ENCODE measurements at places on chromosomes 5 and 9.

DNA sequence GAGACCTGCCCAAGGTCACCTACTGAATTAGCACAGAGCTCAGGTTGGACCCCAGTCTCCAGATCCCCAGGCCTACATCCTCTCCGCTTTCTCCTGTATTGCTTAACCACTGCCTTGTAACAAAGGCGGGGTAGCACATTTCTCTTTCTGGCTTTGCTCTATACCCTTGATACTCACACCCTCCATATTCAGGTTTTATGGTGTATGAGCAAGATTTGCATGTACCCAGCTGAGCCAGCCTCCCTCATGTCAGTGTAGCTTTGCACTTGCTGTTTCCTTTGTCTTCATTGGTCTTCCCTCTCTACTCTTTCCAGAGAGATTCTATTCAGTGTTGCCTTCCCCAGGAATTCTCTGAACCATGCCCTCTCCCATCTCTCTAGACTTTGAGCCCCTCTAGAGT is 19.6 kb upstream of the ZCCHC7 start:
- DNase-seq: no peak

- no peak for DNase-seq
Measured at GRCh38 chr9:118473521-118473920, 769.3 kb downstream of the TLR4 start.

- no peak for DNase-seq
Measured at GRCh38 chr5:151617841-151618710, 26.9 kb upstream of the FAT2 start.

- DNase-seq: no peak
Measured at GRCh38 chr5:27048510-27048909, 10.1 kb upstream of the CDH9 start.

- DNase-seq: no peak
Measured at GRCh38 chr9:84366683-84367082, 26.1 kb upstream of the SLC28A3 start.

GRCh38 chr5:45252978-45253377 is 443.2 kb downstream of the HCN1 start:
- DNase-seq: no peak

DNA sequence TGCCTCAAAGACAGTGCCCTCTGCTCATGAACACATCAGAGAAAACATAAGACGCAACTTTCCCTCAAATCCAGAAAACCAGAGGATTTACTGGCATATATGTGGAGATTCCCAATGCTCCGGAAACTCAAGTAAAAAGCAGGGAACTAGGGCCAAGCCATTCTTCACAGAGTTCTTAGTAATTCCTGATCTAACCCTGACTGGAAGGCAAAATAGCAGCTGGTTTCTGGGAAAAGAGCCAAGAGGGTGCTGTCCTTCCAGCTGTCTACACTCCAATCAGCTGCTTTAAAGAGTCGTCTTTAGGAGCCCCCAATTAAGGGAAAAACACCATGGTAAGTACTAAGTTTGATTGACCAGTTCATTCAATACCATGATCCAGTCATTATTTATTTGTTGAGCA is 49.6 kb downstream of the GNA14 start:
- peak; percentile 2 for DNase-seq

- no peak for DNase-seq
Measured at GRCh38 chr5:72988769-72989168, 32.9 kb downstream of the FCHO2 start.

DNA sequence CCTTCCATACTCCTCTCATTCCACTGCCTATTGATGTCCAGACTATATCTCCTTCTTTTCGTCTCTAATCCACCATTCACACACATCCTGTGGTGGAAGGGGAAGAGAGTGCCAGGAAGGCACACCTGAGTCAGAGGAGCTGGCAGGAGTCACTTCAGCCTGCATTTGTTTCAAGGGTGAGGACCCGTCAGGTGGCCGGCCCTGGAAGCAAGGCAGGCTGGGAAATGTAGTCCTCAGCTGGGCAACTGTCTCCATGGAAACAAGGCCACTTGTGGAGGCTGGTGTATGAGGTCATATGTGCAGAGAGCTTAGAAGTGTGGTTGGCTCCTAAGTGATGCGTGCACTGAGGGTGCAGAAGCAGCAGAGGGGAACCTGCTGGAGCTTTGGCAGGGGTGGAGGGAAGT is 278.4 kb downstream of the NSG2 start:
- no peak for DNase-seq

DNA sequence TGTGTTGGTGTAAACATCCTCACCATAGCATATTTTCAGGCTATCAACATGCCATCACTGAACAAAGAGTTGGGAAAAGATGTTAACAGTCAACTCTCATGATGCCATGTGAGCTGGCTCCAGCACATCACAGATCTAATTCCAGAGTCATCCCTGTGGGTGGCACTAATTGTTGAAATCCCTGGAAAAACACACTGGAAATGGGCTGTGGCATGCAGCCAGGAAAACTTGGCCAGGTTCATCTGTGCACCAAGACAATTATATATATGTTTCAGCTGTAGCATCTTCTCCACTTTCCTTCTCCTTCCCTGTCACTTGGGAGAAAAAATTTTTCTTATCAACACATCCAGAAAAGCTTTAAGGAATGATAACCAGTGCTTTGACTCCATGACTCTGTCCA is 313.7 kb downstream of the TRIM32 start:
- DNase-seq: no peak

DNA sequence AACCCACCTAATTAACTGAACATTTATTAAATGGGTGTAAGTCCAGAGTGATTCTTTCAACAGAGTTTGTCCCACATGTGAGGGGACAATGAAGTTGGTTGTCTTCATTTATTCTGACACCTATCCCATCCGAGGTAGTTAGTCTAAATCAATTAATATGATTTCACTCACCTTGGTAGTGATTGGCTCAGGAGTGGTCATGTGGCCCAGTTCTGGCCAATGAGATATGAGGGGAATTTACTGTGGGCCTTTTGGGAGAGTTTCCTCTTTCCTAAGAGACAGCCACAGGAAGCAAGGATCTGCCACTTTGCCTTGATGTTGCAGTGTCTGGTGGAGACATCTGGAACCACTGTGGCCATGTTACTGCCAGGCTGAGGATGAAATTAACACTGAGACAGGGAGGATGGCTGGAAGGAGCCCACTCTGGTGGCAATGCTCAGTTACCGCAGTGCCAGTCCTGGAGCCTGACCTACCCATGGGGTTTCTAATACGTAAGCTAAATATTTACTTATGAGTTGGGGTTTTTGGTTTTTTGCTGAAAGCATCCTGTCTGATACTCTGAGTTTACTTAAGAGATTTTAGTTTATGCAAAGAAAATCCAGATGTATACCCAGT is 118.6 kb downstream of the FGF18 start:
- no peak for DNase-seq

- no peak for DNase-seq
Measured at GRCh38 chr5:14753292-14753691, 88.8 kb downstream of the OTULIN start.

- no peak for DNase-seq
Measured at GRCh38 chr5:134127988-134128647, 13.6 kb downstream of the TCF7 start.

DNA sequence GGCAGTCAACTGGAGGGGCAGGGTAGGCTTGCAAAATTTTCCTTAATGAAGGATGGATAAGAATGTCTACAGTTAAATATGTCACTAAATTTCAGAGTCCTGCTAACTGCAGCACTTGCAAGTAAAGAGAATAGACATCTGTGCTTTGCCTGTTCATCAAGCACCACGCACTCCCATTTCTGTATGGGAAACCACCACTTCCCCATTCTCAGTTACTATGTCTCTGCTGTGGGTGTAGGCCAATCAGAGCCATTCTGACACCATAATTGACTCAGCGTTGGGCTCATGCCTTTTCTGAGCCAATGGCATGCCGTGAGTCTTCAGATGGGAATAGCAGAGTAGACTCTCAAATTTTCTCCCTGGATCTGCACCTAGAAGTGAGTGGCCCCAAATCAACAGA is 247.5 kb downstream of the GABRB2 start:
- DNase-seq: no peak

GRCh38 chr5:43287493-43287892 is 25.7 kb downstream of the HMGCS1 start:
- DNase-seq: no peak

Data from hippocampal formation (tissue), 2 donors.